Activated T-cell treated with anti-CD3 and anti-CD28 coated beads for 24 hours (primary cell): ENCODE measurements at places on chromosomes 4 and X.

DNA sequence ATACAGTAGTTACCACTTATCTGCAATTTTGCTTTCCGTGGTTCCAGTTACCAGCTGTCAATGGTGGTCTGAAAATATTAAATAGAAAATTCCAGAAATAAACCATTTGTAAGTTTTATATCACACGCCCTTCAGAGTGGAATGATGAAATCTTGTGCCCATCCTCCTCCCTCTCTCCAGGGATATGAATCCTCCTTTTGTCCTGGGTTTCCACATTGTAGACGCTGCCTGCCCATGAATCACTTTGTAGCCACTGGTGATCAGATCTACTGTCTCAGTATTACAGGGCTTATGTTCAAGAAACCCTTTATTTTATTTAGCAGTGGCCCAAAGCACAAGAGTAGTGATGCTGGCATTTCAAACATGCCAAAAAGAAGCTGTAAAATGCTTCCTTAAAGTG, 198.6 kb downstream of the KCNIP4 start:
- no peak for DNase-seq

- no peak for DNase-seq
Observed at GRCh38 chrX:694800-695199, 64.2 kb downstream of the SHOX start.

- no peak for DNase-seq
Observed at GRCh38 chr4:169315530-169316343, 45.0 kb upstream of the SH3RF1 start.

GRCh38 chr4:158255727-158256324, 45.5 kb downstream of the TMEM144 start:
- no peak for DNase-seq

DNA sequence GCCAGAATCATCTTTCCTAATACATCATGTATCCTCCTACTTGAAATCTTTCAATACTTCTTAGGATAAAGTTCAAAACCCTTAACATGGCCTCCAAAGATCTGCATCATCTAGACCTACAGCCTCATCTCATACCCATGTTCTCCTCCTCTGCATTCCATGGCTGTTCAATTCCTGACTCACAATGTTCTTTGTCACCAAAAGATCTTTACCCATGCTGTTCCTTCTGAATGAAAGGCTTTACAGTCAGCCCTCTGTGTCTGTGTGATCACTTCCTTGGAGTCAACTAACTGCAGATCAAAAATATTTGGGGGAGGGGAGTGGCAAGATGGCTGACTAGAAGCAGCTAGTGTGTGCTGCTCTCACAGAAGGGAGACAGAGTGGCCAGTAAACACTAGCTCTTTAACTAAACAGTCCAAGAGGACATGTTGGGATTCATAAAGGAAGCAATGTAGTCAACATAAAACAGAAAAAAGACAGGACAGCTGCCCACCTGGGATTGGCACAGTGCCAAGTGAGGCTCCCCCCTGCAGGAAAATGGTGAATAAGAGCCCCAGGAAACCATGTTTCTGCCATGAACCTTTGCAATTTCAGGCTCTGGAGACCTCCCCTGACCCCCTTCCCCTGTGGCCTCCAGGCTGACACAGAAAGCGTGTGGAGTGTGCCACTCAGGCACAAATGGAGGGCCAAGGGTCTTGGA, 31.9 kb downstream of the CBR4 start:
- DNase-seq: no peak

- DNase-seq: no peak
Observed at GRCh38 chr4:81676537-81676936, 204.8 kb upstream of the RASGEF1B start.

GRCh38 chr4:40331101-40331745, 3.9 kb upstream of the CHRNA9 start:
- no peak for DNase-seq
